ENCODE measurements at places on chromosomes 13 and 19.

DNA sequence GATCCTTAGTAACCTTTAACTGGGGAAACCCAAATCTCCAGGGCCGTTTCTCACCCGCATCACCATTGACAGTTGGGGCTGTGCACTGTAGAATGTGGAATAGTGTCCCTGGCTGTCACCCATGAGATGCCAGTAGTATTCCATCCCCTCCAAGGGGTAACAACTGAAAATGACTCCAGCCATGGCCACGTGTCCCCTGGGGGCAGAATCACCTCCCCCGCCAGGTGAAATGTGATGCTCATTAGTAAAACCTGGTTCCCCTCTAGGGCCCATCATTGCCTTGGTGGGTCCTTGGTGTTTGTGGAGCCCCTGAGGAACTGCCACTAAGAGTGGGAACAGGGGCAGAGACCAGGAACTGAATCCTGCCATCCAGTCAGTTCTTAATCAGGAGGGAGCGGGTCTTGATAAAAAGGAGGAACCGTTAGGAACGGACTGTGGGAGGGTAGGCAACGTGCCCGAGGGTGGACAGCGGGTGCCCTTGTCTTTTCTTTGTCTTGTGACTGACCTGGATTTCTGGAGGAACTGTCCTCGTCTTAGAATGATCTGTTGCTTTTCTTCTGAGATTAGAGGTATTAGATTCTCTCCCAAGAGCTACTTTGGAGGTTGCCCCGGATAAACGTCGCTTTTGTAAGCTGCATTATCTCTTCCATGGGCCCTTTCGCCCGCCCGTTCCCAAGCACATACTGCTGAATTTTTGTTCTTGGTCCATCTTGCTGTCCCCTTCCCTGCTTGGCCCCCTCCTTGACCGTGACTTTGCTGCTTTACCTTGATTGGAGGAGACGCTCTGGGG, 3.5 kb downstream of the MYO9B start:
- no peak for DNase-seq

- peak; percentile 65 for DNase-seq
Measured at GRCh38 chr19:33785795-33786194, 10.9 kb upstream of the KCTD15 start.

GRCh38 chr19:367561-367960, 23.0 kb upstream of the MIER2 start:
- no peak for DNase-seq

GRCh38 chr13:35729926-35730627, 253.6 kb upstream of the MAB21L1 start:
- DNase-seq, result no peak

GRCh38 chr19:2291185-2291751, 9.3 kb upstream of the PEAK3 start:
- no peak for DNase-seq

DNA sequence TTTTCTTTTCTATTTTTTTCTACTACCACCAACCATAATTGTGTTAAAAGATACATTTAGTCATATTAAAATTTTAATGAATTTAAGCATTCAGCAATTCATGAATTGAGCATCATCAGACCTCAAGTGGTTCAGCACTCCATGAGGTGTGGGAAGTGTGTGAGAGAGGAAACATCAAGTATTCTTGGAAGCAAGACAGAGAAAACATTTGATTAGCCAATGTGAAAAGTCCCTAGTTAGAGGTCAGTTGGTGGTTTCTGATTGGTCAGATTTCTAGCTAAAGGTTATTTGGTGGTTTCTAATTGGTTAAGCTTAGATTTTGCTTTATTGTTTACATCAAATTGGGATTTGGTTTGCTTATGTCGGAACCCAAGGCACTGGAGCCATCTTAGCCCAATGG, 134.7 kb downstream of the KLF5 start:
- DNase-seq, result no peak

GRCh38 chr13:98315466-98315865, 138.4 kb upstream of the RNF113B start:
- DNase-seq, result no peak

DNA sequence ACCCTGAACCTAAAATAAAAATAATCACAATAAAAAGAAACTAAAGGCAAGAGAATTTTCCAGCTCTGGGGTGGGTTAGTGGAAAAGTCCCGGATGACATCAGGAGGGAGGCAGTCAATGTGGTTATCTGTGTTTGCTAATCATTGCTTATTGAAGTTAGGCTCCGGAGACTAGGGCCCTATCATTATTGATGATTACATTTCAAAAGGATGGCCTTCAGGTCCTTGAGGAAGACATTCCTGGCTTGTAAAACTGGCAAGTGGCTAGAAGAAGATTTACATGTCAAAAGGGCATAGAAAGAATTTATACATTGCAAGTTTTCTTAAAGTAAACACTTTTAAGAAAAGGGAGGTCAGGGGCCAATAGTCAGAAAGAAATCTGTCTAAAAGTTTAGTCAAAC, 123.4 kb downstream of the POSTN start:
- DNase-seq, result no peak

DNA sequence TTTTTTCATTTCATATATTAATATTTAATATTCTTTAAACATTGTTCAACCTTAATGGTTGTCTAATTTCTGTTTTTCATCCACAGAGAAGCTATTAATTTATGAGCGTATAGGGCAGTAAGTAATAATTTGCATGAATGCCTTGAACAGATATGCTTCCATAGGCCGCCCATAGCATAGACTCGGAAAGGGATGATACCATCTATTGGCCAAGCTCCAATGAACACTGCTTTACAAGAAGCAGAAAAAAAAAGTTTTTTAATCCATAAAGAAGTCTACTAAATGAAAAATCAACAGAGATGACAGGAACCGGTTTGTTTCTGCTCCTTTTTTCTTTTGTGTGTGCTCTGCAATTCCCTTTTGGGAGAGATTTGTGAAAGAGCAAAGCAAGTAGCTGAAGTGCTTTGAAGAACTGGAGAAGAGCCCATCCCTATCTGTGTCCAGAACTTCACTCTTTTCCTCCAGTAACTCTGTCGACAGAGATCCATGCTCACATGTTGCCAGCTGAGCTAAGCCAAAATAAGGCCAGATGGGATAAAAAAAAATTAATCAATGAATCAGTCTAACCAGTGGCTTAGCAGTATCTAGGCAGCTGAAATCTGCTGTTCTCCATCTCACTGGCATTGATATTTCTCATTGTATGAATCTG, 215.9 kb upstream of the SOX21 start:
- no peak for DNase-seq

DNA sequence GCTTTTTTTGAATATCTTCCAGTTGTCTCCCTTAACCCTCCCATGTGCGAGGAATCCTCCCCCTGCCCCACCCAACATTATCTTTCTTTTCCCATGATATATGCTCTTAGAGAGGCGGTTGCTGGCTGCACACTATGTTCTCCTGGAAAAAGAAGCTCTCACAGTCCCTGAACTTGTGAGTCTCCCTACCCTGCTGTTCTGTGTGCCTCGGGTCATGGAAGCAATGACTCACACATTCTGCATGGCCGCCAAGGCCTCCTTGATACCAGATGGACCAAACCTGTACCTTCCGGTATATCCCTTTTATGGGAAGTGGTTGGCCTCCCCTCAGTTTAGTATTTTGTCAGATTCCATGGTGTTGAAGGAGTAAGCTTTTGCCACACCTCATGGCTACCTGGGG, 705.4 kb downstream of the SLITRK6 start:
- DNase-seq, result no peak

GRCh38 chr13:50942630-50943311, 33.2 kb downstream of the RNASEH2B start:
- no peak for DNase-seq

GRCh38 chr19:33736158-33736557, 60.5 kb upstream of the KCTD15 start:
- DNase-seq, result no peak

GRCh38 chr13:74306496-74306895, 172.3 kb upstream of the KLF12 start:
- DNase-seq, result no peak

GRCh38 chr19:7658219-7658686, 10.6 kb upstream of the RETN start:
- DNase-seq, result no peak

GRCh38 chr19:17888260-17888659, 16.5 kb downstream of the SLC5A5 start:
- DNase-seq, result no peak

DNA sequence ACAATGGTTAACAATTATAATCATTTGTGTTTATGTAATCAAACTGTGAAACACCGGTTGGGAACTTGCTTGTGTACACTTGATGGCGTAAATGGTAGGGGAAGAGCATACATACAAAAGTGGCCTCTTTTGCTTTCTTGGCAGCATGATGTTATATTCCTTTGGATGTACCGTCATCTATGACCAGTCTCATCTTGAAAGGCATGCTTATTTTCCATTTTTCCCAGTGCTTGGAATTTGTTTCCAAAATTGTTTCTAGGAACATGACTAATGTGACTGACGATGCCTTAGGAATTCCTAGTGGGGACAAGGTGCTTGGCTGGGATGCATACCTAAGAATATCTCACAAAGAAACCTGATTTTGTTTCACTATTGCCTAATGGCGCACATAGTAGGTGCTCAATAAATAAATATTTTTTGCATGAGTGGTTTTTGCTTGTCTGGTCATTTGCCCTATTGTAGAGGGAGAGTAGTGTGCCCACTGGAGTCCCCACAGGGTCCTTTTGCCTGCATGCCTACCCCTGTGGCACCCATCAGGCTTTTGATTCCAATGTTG, 45.5 kb downstream of the SAE1 start:
- DNase-seq, result no peak

DNA sequence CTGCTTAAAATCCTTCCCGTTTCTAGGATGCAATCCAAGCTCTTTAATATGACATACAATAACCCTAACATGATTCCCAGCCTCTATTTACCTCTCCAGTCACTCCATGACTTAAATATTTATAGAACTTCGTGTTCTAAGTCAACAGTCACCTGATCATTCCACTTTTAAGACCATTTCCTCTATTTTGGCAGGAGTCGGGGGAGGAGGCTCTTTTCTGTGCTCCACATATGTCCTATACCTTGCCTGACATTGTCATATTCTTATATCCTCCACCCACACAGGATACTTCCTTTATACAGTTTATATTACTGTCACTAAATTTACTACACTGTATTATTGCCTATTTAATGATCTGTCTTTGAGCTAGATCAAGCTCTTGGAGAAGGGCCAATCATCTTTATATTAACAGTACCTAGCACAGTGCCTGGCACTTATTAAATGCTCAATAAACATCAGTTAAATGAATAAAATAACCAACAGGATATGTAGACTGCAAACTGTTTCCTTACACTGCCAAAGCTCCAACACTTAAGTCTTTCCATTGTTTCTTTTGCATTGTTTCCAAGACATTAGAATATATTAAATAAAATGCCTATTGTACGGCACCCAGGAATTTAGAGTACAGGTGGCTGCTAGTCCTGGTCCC, 2.7 kb downstream of the ARGLU1 start:
- DNase-seq, result no peak

DNA sequence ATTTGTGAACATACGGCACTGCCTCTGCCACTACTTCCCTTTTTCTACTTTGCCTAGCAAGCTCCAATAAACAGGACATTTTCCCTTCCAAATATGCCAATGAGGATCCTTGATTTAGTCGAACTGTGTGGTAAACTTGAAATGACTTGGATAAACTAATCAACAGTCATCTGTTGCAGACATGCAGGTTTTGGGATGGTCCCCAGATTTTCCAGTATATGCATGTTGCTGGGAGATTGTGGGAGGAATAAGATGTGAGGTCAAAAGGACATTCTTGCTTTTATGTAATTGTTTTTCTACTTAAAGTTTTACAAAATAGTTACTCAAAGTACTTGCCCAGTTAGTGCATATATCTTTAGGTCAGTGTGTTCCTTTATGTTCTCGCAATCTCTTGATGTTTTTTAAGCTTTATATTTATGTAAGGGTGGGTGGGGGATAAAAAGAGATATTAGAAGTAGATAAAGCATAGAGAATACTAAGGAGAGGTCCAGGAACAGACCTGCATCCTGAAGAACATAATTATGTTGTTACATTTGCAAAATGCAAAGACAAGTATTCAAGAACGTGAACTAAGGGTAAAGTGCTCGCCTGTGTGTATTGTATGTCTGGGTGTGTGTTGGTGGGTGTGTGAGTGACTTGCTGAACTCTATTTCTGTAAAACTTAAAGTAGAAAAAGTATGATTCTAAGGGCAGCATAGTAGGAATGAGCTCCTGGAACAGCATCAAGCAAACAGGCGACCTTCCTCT, 88.4 kb upstream of the OXGR1 start:
- no peak for DNase-seq

DNA sequence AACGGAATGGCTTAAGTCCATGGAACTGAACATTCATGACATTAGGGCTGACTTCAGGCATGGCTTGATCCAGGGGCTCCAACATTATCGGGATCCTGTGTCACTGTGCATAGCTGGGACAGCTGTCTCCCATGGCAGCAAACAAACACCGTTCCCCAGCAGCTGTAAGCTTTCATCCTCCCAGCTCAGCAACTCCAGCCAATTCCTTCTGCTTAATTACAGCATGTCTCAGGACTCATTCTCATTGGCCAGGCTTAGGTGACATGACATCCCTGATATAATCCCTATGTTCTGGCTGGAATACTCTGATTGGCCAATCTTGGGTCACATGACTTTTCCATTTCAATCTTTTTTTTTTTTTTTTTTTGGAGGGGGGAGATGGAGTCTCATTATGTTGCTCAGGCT, 10.9 kb upstream of the TLE5 start:
- DNase-seq, result peak; percentile 54

- no peak for DNase-seq
Measured at GRCh38 chr19:33440241-33440640, 66.7 kb downstream of the CEBPG start.

DNA sequence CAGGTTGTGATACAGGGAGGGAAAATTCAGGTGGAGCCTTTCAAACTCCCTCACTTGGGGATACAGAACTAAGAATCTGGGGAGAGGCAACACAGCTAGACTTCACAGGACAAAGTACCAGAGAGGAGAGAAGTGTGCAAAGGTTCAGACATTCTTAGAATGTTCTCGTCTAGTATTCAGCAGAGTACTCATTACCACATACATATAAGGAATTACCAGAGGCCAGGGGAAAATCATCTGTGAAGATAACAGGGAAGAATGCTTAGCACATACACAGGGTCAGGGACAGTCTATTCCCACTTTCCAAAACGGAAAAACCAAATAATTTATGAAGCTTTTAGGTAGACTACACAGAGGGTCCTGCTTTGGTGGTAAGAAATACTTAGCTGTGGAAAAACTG, 58.1 kb downstream of the TRPC4 start:
- no peak for DNase-seq

DNA sequence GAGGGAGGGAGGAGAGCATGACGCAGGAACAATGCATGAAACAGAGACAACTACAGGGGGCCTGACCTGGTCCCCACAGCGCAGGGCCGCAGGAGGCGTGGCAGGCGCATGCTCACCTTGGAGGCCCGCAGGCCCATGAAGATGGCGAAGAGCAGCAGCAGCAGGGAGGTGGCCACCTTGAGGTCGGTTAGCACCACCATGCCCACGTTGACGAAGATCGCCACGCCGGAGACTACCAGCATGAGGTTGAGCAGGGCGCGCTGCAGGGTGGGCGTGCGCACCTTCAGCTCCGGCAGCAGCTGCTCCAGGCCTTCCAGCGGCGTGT, 17.0 kb downstream of the EMP3 start:
- DNase-seq, result no peak
